ENCODE measurements at places on chromosomes 7 and 10.

DNA sequence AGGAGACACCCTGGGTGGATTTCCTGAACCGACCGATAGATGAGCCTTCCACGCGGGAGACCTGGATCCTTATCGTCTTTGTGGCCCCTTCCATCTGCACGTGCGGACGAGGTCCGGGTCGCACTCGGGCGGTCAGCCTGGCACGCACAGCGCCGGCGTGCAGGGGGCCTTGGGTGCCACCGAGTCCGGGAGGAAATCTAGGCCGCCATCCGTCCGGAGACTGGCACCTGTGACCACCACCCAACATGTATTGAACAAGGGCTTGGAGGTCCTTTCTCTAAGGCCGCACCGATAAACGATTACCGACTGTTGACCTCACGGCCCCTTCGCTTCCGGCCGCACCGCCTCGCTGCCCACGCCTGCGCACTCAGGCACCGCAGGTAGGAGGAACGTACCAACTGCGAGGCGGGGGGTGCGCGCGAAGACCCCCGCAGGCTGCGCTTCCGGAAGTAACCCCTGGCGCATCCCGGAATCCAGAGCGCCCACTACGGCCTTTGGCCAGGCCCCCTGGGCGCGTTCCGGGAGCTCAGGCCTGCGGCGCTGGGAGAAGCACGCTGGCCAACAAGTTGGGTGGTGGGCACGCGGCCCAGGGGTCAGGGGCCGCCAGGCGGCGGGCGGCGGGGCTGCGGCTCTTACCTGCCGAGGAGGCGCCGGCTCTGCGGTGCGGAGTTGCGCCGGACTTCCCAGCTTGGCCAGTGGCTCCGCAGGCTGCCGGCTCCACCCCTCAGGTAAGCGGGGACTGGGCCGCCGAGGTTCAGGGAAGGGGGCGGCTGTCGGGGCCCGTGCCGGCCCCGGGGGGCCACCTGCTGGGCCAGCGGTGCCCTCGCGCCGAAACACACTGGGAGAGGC, at the start of the genes ACTR3C and LRRC61:
Gene ACTR3C (minus strand): TSS at position 713 of the 849 bp plus-strand sequence. CDS start 28,249 bp downstream, outside the sequence.
Gene LRRC61 (plus strand): TSS at position 523 of the 849 bp plus-strand sequence. CDS start 13,507 bp downstream, outside the sequence.
- no peak for DNase-seq

GRCh38 chr10:1577945-1578344, 159.4 kb downstream of the ADARB2 start:
- DNase-seq = no peak

GRCh38 chr7:55571511-55572377, 558 bp downstream of the VOPP1 start:
- DNase-seq = peak; percentile 51

DNA sequence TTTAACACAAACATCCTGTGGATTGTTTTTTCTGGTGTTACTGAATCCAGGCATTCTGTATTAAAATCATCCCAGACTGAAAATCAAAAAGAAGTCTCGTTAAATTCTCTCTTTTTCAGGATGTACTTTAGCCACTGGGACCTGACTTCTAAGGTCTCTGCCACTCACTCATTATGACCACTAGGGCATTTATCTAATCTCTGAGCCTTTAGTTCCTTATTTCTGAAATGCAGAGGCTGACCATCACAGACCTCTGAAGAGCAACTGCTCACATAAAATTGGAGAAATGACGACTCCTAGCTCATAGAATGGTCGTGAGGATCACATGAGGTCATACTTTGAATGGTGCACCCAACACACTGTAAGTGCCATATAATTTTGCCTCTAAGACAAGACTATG, 63.2 kb downstream of the KCNMA1 start:
- DNase-seq = no peak

DNA sequence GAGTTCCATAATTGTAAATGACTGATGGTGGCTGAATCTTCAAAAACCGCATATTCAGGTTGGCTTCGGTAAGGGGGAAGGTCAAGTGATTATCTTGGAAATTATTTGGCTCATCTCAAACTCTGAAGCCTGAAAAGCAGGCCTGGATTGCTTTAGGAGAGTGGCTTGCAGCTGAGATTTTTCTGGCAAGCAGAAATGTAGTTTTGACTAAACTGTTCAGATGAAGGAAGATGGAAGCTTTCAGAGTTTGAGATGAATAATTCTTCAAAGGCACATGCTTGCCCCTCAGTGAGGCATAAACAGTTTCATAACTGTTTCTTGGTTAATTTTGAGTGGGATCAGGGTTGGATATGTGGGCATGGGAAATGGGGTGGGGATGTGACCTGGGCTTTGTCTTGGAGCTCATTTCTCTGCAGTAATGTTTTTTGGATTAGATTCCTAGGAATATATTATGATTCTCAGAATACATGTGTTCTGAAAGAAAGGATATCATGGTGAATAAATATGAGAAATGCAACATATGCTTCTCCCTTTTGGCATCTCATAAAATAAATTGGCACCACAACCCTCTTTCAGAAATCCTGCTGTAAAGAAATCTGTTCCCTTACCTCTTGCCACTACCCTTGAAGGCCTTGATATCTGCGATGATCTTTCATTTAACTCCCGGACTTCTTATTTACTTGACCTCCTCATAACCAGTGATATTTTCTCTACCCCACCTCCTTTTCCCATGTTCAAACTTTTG, 469.2 kb downstream of the ADRA2A start:
- DNase-seq = no peak

DNA sequence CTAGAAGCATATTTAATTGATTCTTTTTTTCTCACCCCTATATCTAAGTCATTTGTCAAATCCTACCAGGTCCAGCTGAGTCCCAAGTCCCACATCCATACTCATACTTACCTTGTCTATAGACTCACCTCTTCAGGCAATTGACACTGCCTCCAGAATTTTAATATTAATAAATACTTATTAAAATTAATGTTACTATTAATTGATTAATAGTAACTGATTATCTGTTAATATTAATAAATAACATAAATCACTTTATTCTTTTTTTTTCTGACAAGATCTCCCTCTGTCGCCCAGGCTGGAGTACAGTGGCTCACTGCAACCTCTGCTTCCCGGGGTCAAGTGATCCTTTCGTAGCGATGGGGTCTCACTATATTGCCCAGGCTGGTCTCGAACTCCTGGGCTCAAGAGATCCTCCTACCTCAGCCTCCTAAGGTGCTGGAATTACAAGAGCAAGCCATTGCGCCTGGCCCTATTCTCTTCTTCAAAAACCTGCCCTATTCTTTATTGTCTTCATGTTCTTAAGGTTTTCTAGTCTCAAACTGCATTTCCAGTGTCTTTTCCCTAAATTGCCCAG, 94.4 kb downstream of the ZNF277 start:
- DNase-seq = no peak

GRCh38 chr7:2986561-2986960, 57.1 kb downstream of the CARD11 start:
- no peak for DNase-seq

DNA sequence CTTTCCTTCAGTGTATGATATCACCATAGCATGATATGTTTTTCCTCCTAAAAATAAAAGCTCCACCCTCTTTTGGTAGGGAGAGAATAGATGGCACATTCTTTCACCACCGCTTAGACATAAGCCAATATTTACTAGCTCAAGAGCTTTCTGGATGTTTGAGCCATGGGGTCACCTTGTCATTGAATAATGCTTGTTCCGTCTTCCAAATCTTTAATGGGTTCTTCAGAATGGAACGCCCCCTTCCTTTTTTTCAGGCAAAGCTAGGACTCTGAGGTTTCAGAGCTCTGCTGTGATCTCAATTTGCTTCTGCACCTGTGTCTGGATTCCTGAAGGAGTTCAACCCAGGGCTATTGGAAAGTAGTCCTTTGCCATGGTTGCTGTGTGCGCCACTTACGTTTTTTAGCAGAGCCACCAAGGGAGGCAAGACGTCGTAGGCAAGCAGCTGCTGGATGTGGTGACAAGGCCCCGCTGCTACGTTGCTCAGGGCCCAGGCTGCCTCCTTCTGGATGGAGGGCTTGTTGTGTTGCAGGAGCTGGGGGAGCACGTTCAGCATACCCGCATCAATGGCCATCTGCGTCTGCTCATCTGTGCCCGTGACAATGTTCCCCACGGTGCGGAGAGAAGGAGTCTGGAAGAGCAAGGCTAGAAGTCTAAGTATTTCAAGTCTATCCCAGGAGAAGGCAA, 23.2 kb downstream of the KPNA7 start:
- no peak for DNase-seq

DNA sequence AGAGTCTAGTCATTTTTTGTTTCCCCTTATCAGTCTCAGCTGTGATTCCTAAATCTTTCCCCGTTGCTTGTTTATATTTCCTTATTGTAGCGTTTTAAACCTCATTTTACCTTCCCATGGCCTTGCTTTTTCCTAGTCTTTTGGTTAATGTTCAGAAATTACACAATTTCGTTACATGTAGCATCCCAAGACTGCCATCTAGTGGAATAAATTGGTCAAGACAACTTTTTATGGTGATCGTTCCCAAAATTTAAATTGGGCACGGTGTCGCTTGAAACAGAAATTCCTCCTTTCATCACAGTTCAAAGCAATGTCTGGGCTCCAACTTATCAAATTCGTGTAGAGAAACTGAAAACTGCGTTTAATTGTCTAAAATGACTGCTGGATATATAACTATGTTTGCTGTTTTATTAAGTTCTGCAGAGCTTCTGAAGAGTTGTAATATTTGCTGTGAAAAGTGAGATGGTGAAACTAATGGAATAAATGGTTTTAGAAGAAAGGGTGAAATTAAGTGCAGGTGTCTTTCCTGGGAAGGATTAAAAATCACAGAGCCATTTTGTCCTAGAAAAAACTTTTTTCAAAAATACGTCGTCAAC, 370.2 kb downstream of the PHF14 start:
- DNase-seq = peak; percentile 47
